ENCODE measurements at places on chromosomes 3 and 15.

DNA sequence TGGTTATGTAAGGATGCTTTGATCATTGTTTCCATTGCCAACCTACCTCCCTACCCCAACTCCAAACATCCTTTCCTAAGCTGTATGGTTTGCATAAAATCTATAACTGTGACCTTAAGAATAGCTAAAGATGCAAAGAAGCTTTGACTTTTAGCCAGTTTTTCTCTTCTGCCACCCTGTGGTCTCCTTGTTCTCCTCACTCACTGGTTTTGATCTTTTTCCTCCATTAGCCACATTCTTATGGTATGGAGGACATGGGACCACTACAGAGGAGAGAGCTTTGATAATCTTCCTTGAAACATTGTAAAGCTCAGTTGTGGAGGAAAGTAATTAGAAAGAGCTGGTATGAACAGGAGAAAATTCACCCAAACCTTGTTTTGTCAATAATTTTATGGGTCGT is 115.9 kb downstream of the NEK11 start:
- no peak for DNase-seq

GRCh38 chr3:132900481-132900880 is 137.7 kb upstream of the TMEM108 start:
- DNase-seq: no peak

- DNase-seq: no peak
Measured at GRCh38 chr15:89402518-89402805, 67.8 kb upstream of the POLG start.

GRCh38 chr3:8736436-8736835 is 2.8 kb downstream of the CAV3 start:
- no peak for DNase-seq

GRCh38 chr3:136332302-136332701 is 82.2 kb downstream of the PCCB start:
- DNase-seq: no peak

GRCh38 chr3:66418475-66418931 is 82.3 kb downstream of the LRIG1 start:
- no peak for DNase-seq

- no peak for DNase-seq
Measured at GRCh38 chr3:45967724-45968123, 24.5 kb downstream of the CXCR6 start.

DNA sequence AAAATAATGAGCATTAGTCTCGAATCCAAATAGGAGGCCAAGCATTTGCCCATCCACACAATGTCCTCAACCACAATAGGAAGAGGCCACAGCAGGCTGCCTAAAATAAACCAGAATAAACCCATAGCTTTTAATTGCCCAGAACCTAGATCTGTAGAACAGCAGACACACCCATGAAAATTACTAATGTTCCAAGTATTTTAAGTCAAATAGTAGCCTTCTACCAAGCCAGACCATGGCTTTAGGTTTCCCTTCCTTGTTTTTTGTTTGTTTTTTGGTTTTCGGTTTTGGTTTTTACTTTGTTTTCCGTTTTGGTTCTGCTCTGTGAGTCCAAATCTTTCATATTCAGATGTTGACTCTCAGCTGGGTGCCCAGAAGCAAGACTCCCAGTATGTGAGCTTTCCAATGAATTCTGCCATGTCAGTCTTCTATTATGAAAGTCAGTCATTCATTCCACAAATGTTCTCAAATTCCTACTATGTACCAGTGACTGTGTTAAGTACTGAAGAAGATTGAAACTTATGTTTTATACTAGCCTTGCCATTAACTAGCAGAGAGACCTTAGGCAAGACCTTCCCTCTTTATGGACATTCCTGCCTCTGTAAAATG is 57.8 kb upstream of the BOC start:
- no peak for DNase-seq

GRCh38 chr15:68550498-68551295 is 28.1 kb upstream of the CORO2B start:
- no peak for DNase-seq

DNA sequence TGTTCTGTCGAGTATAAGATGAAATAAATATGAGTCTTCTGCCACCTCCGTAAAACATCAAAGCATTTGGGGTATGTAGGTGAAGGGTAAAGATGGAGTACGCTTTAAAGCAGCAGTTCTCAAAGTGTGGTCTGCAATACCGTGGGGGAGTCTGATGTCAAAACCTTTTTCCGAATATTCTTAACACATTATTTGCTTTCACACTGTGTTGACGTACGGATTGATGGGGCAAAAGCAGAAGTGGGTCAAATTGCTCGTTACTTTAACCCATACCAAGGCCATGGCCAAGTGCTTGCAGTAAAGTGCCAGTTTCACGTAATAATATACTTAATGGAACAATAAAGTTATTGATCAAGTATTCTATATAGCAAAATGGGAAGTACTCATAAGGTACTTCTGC is 36.3 kb downstream of the PAK2 start:
- DNase-seq: no peak

GRCh38 chr15:58556541-58556940 is 124.8 kb downstream of the LIPC start:
- no peak for DNase-seq

GRCh38 chr15:90619468-90619867 is 89.7 kb downstream of the CRTC3 start:
- no peak for DNase-seq

DNA sequence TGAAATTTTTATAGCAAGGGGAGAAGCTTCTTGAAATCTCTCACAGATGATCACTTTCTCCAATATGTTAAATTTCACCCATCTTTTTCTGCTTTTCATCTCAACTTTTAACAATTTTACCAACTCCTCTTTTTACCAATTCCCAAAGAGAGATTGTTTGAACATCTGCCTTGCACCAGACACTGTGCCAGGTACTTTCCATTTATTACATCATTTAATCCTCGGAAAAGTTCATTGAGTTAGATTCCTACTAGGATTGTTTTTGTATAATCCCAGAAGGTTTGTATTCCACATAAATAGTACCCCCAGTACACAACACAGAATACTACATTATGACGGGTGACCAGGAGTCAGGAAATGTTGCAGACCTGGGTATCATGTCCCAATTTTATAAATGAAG is 74.1 kb downstream of the ATP8B4 start:
- no peak for DNase-seq

- DNase-seq: no peak
Measured at GRCh38 chr15:46644501-46645481, 1010.0 kb downstream of the SQOR start.

GRCh38 chr3:62065985-62066693 is 307.2 kb downstream of the FEZF2 start:
- DNase-seq: no peak

- DNase-seq: no peak
Measured at GRCh38 chr15:43007551-43007950, 87.0 kb upstream of the TTBK2 start.

- DNase-seq: no peak
Measured at GRCh38 chr3:53159156-53160060, 1.6 kb upstream of the PRKCD start.
